ENCODE measurements at places on chromosomes 2 and 18. TPM values are rescaled to one million over a fixed set of nuclear protein-coding genes. Genes with fewer than 3 reads are reported as not detected.

- H3K36me3 ChIP-seq, result no peaks in the 10 kb centered on the region
- peaks cover 8% of the 10 kb centered on the region for H3K4me1 ChIP-seq
- DNase-seq, result no peak
- no peaks in the 10 kb centered on the region for H3K27me3 ChIP-seq
- H3K4me3 ChIP-seq, result no peak overlapping the region
- H3K27ac ChIP-seq, result no peak overlapping the region
Observed at GRCh38 chr18:48342125-48342524, 67.1 kb downstream of the ZBTB7C start.

- H3K27ac ChIP-seq, result no peak overlapping the region
- no peaks in the 10 kb centered on the region for H3K36me3 ChIP-seq
- DNase-seq, result no peak
- no peak overlapping the region for H3K4me3 ChIP-seq
- no peaks in the 10 kb centered on the region for H3K27me3 ChIP-seq
Observed at GRCh38 chr2:88002359-88002707, 14.0 kb downstream of the RNU2-63P start.

DNA sequence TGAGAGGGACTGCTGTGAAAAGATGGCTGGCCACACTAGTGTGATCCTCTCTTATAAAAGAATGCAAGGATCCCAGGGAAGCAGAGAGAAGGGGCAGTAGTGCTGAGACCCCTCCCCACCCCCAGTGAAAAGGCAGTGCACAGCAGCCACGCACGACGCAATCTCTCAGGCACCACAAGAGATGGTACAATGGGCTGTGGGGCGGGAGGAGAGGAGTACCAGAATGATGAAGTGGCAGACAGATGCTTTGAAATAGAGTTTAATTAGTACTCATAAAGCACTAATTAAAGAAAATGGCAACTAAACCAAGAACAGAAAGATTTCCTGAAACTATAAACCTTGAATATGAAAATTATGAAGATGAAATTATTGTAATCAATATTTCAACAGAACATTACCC is 29.0 kb downstream of the B4GALT6 start:
- H3K4me3 ChIP-seq, result no peak overlapping the region
- no peaks in the 10 kb centered on the region for H3K27me3 ChIP-seq
- H3K27ac ChIP-seq, result no peak overlapping the region
- DNase-seq, result no peak
- no peaks in the 10 kb centered on the region for H3K36me3 ChIP-seq

DNA sequence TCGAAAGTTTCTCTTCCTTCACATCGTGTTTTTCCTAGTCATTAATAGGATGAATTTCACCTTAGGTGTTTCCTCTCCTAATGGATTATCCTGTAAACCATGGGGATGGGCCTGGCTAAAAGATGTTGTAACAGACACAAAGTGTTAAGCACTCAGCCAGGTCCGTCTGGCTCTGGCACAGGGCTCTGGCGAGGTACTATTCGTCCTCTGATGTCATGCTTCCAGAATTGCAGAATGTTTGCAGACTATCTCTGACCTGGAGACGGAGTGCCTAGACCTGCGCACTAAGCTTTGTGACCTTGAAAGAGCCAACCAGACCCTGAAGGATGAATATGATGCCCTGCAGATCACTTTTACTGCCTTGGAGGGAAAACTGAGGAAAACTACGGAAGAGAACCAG is 13.2 kb downstream of the ATG16L1 start:
- no peaks in the 10 kb centered on the region for H3K27me3 ChIP-seq
- no peak overlapping the region for H3K27ac ChIP-seq
- H3K4me1 ChIP-seq, result no peaks in the 10 kb centered on the region
- H3K36me3 ChIP-seq, result peaks cover 10% of the 10 kb centered on the region
- no peak for DNase-seq
- H3K4me3 ChIP-seq, result no peak overlapping the region

GRCh38 chr2:118925981-118926380 is 16.0 kb upstream of the MARCO start:
- no peak for DNase-seq
- no peaks in the 10 kb centered on the region for H3K27me3 ChIP-seq
- no peaks in the 10 kb centered on the region for H3K36me3 ChIP-seq
- no peak overlapping the region for H3K4me3 ChIP-seq

GRCh38 chr2:36329746-36330472 is 25.7 kb upstream of the CRIM1 start:
- no peak overlapping the region for H3K4me3 ChIP-seq
- H3K36me3 ChIP-seq, result no peaks in the 10 kb centered on the region
- no peaks in the 10 kb centered on the region for H3K27me3 ChIP-seq

DNA sequence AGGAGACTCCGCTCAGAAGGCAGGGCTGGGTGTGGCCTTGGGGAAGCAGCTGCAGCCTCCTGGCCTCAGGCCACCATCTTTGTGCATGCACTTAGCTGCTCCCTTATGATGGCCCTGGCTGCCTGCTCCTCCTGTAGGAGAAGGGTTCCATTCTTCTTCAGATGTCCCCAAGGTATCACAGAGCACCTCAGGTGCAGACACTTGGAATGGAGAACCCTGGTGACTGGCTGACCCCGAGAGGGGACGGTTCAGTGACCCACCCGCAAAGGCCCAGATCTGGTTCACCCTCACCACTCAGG is 9.6 kb downstream of the GPAT2 start:
- H3K36me3 ChIP-seq, result no peaks in the 10 kb centered on the region
- no peak overlapping the region for H3K4me3 ChIP-seq
- no peak overlapping the region for H3K27ac ChIP-seq
- no peaks in the 10 kb centered on the region for H3K27me3 ChIP-seq

DNA sequence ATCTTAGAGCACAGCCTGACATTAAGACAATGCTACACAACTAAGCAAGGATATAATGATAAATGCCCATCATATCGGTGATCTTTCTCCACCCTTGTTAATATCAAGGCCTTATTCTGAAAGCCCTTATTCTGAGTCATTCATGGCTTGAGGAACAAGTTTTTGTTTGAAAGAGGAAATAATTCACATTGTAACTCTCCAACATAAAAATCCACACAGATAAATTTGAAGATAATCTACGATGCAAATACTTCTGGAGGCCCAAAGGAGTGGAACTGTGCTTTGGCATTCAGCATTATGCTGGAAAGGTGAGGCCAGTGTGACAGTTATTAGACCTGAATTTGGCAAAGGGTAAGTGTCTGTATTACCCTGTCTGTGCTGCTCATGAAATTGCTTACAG is 227.4 kb downstream of the MYO3B start:
- H3K27me3 ChIP-seq, result no peaks in the 10 kb centered on the region
- H3K4me1 ChIP-seq, result peaks cover 6% of the 10 kb centered on the region
- H3K4me3 ChIP-seq, result no peak overlapping the region
- no peak overlapping the region for H3K27ac ChIP-seq

GRCh38 chr2:136248242-136248641 is 130.3 kb upstream of the CXCR4 start:
- H3K4me3 ChIP-seq, result no peak overlapping the region
- H3K4me1 ChIP-seq, result peaks cover 7% of the 10 kb centered on the region
- no peaks in the 10 kb centered on the region for H3K36me3 ChIP-seq

ASIC4 gene
- not detected for total RNA-seq

RELCH gene
- 13.5 TPM for total RNA-seq

TACR1 gene
- 0.52 TPM for total RNA-seq

CFAP65 gene
- not detected for total RNA-seq

Data from body of pancreas (tissue), 4 donors.